Fibroblast of upper back skin (primary cell): ENCODE measurements at places on chromosomes 5 and 9.
A peak's percentile ranks its signal among the peaks of the same experiment; 100 is the strongest.

- no peak for DNase-seq
Observed at GRCh38 chr5:45274241-45274640, 421.9 kb downstream of the HCN1 start.

DNA sequence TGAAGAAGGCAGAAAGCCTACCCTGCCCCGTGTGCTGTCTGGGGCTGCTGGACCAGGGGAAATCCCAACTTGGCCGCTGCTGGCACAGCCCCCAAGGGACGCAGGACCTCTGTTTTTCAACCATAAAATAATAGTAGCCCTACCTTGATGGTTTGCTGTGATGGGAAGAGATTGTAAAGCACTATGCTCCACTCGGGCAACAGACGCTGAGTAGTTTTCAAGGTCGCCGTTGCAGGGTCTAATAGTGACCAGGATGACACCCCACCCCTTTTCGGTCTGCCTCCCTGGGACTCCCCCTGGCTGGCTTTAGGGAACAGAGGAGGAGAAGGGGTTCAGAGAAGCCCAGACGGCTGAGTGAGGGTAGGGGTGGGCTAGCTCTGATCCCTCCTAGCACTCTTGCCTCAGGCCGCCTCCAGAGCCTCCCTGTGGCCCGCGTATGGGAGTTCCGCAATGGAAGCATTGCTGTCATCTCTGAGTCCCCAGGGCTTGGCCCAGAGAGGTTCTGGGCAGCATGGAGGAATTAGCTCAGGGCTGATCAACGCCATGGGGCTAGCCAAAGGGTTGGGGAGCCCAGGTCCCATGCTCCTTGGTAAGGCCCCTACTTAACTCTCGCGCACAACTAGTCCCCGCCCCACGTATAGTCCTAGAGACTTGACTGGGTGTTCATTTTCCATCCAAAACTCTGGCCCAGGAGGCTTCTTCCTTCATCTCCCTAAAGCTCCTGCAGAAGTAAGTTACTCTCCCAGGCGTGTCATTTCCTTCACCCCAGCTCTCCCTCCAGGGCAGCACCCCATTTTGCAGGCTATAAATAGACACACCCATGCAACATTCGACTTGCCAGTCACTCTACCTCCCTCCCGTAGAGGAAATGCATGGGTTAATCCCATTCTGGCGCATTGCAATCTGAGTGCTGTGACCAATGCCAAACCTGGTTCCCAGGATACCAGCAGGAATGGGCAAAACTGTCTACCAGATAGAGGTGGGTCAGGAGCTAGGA, 1.1 kb upstream of the IRF1 start:
- DNase-seq: no peak

GRCh38 chr5:172700365-172701290, 59.6 kb downstream of the NEURL1B start:
- no peak for DNase-seq

DNA sequence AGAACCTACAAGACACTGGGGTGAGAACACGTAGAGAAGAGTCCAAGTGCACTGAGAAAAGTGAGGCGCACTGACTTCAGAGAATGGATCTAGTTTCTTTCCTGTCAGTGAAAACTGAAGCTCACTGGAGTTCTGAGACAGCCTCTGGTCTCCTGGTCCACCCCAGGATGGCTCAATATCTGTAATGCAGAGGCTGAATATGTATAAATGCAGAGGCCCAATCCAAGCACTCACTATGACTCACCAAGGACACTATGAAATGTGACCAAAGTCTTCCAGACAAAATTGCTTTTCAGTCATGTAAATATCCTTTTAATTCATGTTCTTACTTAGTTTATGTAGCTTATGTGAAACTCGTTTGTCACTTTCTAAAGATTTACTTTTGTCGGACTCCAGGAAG, 53.8 kb downstream of the NFIB start:
- DNase-seq: no peak

DNA sequence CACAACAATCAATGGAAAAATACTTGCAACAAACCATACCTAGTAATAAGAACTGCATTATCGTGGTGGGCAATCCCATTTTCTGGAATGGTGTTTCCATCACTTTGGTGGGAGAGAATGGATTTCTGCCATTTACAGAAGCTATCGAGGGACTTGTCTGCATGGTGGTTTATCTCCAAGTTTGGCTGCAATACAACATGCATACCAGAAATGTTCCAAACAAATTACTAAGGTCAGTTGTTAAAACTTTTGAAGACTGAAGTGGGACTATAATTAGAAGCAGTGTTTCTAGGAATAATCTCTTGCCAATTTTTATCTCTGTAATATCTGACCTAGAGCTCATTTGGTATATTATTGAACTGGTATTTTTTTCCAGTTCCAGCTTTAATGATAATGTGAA, 30.3 kb downstream of the ADAMTS6 start:
- peak; percentile 33 for DNase-seq

DNA sequence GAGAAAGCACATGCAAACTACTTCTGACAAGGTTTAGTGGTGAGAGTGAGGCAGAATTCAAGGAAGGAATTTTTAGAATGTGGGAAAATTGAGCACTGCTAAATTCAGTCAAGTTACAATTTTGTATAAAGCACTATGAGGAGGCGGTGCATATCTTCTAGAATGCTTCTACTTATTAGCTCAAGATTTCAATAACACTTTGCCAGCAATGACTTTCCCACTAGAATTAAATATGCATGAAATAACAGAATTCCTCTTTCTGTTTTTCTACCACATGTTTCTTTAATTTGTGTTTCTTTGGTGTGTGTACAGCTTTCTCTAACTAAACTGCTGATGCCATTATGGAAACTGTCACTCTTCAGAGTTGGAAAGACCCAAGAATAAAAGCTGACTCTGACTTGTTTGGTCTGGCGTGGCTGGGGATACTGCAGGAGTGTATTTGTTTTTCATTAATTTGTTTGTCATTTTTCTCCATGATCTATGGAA, 163.5 kb downstream of the ARSB start:
- DNase-seq: no peak

DNA sequence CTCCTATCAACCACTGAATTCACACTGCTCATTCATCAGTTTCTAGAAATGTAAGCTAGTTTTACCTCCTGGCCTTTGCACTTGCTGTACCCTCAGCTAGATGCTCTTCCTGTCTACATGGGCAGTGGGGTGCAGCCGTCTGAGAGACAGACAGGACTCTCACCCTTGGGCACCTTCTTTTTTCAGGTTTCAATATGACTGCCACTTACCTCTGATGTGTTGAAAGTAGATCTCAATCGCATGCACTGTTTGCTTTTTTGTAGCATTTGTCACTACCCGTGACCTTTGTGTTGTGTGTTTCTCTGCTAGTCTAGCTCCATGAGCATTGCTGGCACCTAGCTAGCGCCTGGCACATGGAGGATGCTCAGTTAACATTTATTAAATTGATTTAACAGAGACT, 403.1 kb upstream of the TRPC7 start:
- DNase-seq: no peak

DNA sequence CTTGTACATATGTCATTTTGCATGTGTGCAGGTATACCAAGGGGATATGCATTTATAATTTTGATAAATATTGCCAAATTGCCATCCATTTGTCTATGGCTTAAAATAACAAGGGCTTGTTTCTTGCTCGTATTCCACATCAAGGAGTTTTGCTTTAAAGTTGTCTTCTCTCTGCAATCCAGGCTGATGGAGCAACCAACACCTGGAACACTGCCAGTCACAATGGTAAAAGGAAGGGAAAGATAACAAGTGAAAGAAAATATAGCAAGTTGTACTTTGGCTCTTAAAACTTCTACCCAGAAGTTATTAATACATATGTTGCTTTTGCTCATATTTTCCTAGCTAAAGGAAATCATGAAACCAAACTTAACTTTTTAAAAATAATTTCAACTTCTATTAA, 156.9 kb downstream of the UNC13B start:
- no peak for DNase-seq

DNA sequence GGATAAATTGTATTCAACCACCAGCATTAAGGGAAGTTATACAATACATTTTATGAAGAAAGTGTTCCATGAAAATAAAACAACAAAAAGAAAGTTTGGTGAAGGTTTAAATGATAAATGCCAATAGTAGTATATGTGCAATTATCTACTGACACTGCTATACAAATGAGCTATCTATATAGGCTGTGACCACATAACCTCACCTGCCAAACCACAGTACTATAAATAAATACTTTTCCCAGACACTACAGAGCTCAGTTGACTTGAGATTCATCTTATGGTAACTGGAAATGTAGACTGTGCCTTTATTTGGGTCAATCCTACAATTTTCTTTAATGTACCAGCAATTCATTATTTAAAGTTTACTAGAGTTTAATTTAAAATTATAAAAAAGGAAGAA, 81.0 kb upstream of the CCDC152 start:
- DNase-seq: no peak

- peak; percentile 80 for DNase-seq
Observed at GRCh38 chr5:110769000-110769681, 30.3 kb downstream of the SLC25A46 start.

DNA sequence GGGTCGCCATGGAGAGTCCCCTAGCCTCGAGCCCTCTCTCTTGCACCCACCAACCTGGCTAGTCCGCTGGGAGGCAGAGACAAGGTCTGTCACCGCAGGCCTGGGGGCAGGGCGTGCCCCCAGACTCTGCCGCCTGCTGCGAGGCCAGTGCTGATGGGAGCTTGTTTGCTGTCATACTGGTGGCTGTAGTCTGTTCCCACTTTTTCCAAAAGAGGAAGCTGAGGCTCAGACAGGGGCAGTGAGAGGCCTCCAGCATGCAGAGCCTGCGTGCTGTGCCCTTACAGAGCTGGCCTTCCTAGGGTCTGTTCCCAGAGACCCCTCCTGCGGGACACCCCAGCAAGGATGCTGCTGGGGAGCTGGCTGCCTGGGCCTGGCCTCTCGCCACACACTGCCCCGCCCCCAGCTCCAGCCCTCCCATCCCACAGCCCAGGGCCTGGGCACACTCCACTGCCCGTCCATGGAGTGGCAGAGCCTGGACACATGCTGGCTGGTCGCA, 21.0 kb upstream of the SUSD3 start:
- DNase-seq: no peak
